Activated T-helper 17 cell treated with anti-CD3 and anti-CD28 coated beads, Interleukin-2, amount 50 U/mL, for 72 hours (primary cell): ENCODE measurements at places on chromosomes 11 and 22. TPM values are rescaled to one million over a fixed set of nuclear protein-coding genes. Genes with fewer than 3 reads are reported as not detected.

DNA sequence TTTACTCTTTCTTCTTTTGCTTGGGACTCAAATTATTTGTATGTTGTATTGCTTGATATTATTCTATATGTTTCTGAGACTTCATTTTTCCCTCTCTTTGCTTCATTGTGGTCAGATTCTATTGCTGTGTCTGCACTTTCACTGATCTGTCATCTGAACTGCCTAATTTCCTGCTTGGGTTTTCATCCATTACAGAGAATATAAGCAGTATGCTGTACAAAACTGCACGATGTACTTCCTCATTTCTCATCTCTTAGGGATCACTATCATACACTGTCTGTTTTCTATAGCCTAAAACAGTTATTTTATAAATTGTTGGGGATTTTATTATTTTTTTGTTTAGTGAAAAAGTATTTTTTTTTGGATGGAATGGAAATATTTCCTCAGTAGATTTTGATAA lies 736.7 kb upstream of the ANO5 start:
- ATAC-seq = no peak

GRCh38 chr11:43649501-43649900 lies 31.0 kb upstream of the HSD17B12 start:
- no peak for ATAC-seq

DNA sequence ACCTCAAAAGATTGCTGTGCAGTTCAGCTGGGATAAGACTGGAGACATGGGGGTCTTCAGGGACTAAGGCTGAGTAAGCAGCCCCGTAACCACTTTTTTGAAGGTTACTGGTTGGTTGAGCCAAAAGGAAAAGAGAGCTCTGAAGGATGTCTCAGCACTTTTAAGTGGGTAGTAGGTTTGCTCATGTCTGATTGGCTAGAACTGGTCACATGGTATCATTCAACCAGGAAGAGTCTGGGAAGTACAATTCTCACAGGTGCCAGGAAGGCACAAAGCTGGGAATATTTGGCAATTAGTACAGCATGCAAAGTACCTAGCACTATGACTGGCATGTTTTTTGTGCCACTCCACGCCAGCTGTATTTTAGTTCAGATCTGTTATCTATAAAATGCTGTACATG lies 58.1 kb downstream of the SNX19 start:
- no peak for ATAC-seq

DNA sequence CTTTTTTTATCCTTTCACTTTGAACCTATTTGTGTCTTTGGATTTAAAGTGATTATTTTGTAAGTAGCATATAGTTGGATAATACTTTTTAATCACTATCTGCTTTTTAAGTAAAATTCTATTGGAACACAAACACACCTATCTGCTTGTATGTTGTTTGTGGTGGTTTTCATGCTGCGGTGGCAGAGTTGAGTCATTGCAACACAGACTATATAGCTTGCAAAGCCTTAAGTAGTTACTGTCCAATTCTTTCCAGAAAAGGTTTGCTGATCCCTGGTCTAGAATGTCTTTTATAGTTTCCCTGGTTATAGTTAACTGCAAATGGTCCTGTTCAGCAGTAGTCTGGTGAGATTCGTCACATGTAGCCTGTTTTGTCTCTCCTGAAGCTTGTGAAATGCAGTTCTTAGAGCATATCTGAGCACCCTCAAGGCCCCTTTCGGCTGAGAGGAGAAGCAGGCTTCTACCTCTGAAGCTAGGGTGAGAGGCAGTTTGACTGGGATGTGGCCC lies 21.5 kb downstream of the SHANK3 start:
- ATAC-seq = no peak

DNA sequence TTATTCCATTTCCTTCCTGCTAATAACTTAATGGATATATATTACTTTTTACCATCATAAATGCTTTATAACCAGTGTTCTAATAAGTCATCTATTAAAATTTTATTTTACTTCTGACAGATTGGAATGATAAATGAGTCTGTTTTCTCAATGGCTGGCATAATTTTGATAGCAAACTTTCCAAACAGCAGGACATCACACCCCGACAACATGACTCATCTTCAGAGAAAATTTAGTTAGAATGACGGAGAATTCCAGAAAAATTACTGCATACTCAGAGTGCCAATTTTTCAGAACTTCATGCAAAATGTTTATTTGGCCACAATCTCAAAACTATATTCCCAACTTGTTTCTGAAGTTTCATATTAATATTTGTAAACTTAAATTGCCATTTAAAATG lies 174.4 kb downstream of the SWAP70 start:
- no peak for ATAC-seq

C11orf52 gene
- total RNA-seq = not detected

- no peak for ATAC-seq
Observed at GRCh38 chr22:41099036-41099435, 6.6 kb downstream of the EP300 start.

GRCh38 chr11:30488304-30488998 lies 97.7 kb downstream of the MPPED2 start:
- ATAC-seq = no peak

- peak; percentile 52 for ATAC-seq
Observed at GRCh38 chr11:64729851-64730382, 6.9 kb upstream of the NRXN2 start.

- no peak for ATAC-seq
Observed at GRCh38 chr22:19688301-19689290, 25.7 kb upstream of the SEPTIN5 start.

- peak; percentile 92 for ATAC-seq
Observed at GRCh38 chr11:86176165-86176884, 68.2 kb upstream of the EED start.

GRCh38 chr11:130478204-130478701 lies 29.8 kb downstream of the ADAMTS15 start:
- ATAC-seq = no peak

DNA sequence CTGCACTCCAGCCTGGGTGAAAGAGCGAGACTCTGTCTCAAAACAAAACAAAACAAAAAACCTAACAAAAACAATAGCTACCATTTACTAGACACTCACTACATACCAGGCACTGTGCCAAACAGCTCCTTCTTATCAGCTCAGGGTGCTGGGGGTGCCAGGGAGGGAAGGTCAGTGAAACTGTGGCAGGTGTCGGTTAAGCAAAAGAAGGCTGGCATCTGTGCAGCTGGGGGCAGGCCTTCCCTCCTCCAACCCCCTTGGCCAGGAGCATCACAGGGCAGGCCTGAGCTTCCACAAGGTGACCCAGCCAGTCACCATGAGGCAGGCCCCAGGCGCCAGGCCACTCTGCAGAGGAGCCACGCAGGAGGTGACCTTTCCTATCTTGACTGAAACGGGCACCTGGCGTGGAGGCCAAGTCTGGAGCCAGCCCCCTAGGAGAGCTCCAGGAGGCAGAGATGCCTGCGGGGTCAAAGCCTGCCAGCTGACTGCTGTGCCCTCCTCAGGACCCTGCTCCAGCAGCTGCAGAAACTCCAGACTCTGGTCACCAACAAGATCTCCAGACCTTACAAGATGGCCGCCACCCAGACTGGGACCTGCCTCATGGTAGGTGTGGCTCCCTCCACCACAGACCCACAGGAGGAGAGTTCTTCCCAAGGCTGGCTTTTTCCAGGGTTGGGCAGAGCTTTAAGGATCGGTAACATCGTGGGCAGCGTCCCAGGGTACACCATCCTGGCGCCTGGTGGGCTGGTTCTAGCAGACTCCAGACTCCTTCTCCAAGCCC lies 31.3 kb upstream of the DGKZ start:
- ATAC-seq = no peak

DNA sequence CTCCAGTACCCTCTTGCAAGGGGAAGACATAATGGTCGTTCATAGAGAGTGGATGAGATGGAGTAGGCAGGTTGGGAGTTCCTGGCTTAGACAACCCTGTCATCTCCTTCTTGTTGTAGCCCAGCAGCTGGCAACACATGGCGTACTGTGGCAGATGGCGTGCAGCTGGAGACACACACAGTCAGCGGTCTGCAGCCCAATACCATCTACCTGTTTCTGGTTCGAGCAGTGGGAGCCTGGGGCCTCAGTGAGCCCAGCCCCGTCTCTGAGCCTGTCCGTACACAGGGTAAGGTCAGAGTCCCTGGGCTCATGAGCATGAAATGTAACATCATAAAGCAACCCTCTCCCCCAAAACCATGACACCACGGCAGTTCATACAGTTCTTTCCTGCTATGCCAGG lies 8.7 kb downstream of the ROBO3 start:
- no peak for ATAC-seq

DNA sequence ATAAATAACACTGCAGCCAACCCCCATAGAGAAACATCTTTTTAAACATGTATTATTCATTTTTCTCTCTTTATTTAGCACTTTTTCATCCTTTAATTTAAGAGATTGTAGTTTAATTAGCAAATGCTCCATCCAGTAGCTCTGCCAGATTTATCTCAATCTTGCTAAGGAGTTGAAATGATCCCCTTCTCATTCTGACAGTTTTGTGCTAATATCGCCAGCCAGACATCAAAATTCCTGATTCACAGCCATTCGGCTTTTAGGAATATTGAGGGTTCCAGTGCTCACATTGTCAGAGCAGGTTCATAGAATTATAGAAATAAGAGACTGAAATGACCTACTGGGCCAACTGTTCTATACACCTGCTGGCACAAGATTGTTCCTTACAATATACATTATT lies 77.8 kb downstream of the CASP12 start:
- no peak for ATAC-seq

OR51B4 gene
- total RNA-seq = not detected

DNA sequence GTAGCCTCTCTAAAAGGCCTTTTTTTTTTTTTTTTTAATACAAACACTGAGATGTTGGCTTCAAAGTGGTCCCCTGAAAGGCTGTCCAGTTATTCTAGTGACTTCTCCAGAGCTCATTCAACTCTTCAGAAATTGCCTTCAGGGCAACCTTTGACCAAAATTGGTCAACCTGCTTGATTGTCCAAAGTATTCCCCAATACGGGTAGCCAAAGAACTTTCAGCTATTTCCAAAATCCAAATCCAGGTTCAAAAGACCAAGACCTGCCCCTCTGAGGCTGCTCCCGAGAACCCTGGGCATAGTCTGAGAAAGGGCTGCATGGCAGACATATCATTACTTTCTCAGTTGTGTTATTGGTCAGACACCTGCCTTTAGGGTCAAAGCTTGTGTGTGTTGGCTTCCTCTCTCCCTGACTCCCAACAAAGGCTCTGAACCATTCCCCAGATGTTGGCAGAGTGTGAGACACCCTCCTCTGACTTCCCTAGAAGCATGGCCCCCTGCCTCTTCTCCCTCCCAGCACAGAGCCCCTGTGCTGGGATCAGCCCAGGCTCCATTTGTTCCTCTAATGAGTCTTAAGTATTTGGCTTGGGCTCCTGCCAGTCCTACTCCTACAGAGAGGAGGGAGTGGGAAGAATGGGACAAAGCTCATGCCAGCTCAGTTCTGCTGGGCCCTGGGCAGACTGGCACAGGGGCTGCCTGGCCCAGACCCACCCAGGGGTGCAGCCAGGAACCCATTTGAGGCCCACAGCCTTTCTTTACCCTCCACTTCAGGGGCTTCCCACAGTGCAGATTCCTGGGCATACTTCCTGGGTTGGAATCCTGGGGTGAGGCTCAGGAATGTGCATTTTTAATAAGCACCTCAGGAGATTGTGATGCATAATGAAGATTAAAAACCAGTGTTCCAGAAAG lies 30.3 kb downstream of the TNKS1BP1 start:
- ATAC-seq = no peak

- no peak for ATAC-seq
Observed at GRCh38 chr22:24744638-24745037, 29.9 kb downstream of the PIWIL3 start.

GRCh38 chr11:123174196-123175183 lies 20.6 kb downstream of the CLMP start:
- ATAC-seq = no peak

DNA sequence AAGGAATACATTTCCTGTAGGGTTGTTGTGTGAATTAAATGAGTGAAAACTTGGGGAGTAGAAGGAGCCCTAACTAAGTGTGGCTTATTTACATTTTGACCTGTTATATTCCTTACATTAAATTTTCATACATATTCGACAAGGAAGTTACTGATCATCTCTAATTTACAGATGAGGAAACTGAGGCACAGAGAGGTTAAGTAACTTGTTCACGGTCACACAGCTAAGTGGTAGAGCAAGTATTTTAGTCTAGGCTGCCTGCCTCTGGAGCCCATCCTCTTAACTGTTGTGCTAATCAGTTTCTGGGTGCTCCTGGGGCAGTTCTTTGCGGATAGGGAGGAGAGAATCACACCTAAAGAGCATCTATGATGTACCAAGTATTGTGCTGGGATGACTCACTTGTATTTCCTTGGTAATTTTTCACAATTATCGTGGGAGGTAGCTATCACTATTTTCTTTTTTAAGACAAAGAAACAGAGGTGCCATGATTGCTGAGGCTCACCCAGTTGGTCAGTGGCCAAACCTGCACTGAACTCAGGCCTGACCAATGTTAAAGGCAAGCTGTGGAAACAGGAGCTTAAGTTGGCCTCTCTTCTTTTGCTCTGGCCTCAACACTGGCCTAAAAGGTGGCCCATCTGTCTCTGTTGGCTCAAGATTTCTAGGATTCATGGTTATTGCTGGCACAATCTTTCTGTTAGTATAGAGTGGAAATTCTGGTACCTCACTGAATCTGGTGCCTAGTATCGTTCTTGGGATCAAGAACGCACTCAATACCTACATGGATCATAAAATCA lies 2.9 kb upstream of the ELF5 start:
- no peak for ATAC-seq

- no peak for ATAC-seq
Observed at GRCh38 chr11:81032906-81033305, 1592.1 kb upstream of the TENM4 start.

DNA sequence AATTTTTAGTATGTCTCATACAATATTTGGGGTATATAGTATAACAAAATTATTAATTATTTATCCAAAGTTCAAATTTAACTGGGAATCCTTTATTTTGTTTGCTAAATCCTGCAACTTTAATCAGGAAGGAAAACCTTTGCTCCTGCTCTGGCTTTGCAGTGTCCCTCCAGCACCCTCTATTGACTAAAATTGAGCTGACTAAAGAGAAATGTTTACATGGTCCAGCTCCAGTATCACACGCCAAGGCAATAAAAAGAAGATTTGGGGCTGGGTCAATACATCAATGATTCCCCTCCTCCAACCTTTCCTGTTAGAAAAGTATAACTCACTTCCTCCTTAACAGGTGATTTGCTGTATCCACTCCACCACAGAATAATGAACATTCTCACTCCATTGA lies 153.0 kb upstream of the LRRC4C start:
- no peak for ATAC-seq

- no peak for ATAC-seq
Observed at GRCh38 chr22:17949642-17950473, 74.5 kb downstream of the MICAL3 start.

DNA sequence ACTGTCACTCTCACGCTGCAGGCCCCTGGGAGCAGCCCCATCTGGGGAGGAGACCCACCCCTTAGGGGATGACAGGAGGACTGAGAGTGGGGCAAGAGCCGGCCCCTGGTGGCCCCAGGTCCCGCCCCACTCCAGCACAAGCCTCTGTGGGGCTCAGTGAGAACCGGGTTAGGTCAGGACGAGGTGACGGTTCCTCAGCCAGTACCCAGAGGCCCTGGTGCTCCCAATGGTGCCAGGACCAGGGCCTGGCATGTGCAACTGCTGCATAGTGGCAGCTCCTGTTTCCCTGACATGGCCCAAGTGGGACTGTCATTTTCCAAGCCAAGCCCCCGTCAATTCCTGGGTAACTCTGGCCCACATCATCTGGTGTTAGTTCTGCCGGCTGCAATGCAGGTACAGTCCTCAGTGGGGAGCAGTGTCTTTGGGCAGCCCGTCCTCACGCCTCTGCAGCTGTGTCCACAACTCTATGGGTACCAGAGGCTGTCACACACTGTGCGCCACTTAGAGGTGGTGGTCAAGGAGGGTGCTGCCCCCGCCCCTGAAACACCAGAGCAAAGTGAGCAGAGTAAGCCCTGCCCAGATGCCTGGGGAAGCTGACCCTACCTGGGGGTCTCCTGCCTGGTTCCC lies 15.9 kb downstream of the CHID1 start:
- no peak for ATAC-seq
